ENCODE measurements at places on chromosomes 12 and 14. TPM values are rescaled to one million over a fixed set of nuclear protein-coding genes. Genes with fewer than 3 reads are reported as not detected.

DNA sequence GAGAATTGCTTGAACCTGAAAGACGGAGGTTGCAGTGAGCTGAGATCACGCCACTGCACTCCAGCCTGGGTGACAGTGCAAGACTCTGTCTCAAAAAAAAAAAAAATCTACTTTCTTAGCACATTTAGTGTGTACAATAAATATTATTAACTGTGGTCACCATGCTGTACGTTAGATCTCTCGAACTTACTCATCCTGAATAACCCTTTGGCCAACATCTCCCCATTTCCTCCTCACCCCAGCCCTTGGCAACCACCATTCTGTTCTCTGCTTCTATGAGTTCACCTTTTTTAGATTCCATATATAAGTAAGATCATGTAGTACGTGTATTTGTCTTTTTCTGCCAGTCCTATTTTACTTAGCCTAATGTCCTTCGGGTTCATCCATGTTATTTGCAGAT lies 13.4 kb downstream of the FUT8 start:
- DNase-seq: no peak

SPTLC2 gene
- total RNA-seq: 18.9 TPM

GRCh38 chr12:118704527-118705241 lies 276.7 kb upstream of the SRRM4 start:
- DNase-seq: no peak

KRT74 gene
- 14.1 TPM for total RNA-seq

GRCh38 chr14:103126873-103127304 lies 3.6 kb downstream of the TNFAIP2 start:
- no peak for DNase-seq

ESR2 gene
- total RNA-seq: 0.38 TPM

DNA sequence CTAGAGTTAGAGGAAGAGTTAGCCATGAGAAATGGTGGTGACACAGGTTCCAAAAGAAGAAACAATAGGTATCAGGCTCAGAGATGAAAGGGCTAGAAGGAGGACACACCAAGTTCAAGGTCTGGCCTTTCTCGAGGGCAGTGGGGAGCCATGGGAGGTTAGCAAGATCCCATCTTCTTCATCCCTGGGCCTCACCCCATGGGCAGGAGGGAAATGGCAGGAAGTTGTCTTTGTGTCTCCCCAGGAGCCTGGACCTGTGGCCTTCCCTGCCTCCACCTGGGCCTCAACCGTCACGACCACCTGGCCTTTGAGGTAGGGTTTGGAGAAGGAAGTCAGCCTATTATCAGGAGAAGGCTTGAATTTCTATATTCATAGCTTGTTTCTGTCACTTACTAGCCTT lies 5.8 kb upstream of the AQP2 start:
- DNase-seq: no peak

- DNase-seq: no peak
Measured at GRCh38 chr14:23219075-23219474, 18.7 kb upstream of the RNF212B start.

- DNase-seq: peak; percentile 82
Measured at GRCh38 chr12:31324845-31325523, 966 bp downstream of the SINHCAF start.

GRCh38 chr12:115840159-115840558 lies 437.3 kb downstream of the MED13L start:
- DNase-seq: no peak

ITGB7 gene
- total RNA-seq: 2.9 TPM

KRT2 gene
- 844 TPM for total RNA-seq

- no peak for DNase-seq
Measured at GRCh38 chr14:21257394-21257909, 11.8 kb downstream of the HNRNPC start.

DNA sequence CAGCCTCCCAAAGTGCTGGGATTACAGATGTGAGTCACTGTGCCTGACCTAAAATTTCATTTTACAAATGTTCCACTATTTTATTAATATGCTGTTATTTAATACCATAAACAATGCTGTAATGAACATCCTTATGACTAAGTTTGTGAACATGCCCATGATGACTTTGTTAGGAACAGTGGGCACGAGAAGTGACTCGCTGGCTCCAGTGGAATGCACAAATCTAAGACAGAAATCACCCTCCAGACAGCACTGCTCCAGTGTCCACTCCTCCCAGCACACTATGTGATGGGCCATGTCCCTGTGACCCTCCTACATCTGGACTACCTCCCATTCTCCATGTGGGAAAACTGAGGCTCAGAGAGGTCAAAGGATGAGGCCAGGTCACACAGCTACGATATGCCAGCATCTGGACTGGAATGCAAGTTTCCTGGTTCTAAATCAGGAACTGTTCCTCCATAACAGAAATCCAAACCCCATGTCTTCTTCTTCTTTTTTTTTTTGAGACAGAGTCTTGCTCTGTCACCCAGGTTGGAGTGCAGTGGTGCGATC lies 57.9 kb downstream of the GPR68 start:
- DNase-seq: no peak

DNA sequence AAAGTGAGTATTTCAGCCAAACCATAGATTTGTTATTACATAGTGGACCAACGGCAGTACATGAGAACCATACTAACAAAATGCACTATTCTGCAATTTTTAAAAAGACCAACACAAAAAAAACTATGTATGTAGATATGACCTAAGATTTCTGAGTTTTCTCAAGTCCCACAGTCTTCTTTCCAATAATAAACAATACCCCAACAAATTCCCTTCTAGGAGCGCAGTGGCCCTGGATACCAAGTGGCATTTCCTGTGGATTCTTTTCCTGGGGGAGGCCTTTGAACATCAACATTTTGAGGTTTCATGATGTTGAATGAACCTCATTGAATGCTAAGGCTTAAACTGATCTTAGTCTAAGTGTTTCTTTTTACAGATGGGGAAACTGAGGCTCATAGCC lies 210.5 kb downstream of the BCAT1 start:
- DNase-seq: no peak

GRCh38 chr14:72629534-72629933 lies 264.4 kb downstream of the DPF3 start:
- peak; percentile 4 for DNase-seq

DNA sequence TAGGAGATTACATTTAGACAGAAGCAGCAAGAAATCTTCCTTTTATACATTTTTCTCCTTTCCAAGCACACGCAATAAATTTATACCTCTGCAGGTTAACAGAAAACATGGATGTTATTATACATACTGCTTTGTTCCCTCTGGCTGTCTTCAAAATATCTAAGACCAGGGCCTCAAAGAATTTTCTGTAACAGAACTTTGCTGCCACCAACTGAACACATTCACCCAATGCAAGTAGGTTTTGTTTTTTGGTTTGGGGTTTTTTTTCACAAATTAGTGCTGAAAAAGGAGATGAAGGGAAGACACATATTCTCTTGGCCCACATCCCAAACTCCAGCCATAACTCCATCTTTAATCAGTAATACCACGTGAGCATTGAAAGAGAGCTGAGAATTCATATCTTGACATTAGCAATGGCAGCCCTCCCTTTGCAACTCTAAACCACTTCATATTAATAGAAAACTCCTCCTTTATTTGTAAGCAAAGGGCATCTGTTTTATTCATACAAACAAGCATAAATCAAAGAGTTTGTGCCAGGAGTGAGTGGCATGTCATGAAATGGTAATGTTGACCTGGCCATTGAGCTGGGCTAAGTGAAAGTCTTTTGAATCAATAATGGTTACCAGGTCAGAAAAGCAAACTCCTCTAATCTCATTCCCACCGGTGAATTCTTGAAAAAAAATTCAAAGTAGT lies 150.8 kb upstream of the FSCB start:
- no peak for DNase-seq

- no peak for DNase-seq
Measured at GRCh38 chr14:61418746-61419145, 97.4 kb downstream of the PRKCH start.

- no peak for DNase-seq
Measured at GRCh38 chr12:9669534-9669933, at the start of gene CLEC2D. TSS of gene CLEC2D (plus strand) at chr12:9669713. CDS start at chr12:9669735, 22 bp downstream.

DNA sequence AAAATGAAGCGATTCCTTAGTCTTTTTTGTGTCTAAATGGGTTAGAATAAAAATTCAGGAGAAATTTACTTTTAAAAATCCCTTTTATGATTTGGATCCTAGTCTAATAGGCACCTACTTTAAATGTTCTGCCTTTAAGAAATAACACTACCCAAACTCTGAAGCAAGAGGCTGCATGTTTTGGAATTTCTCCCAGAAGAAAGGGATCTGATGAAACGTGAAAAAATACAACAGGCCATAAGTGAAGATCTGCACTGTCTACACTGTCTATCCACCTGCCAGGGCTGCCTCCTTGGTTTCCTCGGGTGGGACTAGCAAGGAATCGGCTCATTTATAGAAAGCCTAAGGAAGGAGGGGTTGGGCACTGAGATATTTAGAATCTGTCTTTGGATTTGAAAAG lies 22.1 kb downstream of the ACVR1B start:
- DNase-seq: no peak

DNA sequence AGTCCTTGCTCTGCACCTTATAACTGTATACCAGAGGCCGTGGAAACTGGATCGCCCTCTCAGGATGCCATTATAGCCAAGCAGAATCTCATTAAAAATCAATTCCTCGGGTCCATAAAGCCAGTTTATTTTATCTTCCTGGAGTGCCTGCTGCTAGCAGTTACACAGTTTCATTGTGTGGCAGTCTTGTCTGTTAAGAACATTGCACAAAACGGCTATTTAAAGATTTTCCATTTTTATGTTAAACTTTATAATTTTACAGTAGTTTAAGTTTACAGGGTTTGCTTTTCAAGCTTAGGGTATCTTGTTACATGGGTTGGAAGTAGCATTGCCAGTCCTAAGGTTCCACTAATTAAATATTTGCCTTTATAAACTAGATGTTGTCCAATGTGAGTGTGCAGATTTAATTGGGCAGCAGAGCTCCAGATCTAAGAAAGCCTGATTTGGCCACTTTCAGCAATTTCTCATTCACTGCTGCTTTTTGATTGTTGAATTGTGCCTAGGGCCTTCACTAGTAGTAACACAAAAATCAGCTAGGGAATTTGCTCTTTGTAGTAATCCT lies 17.0 kb downstream of the TMEM30B start:
- no peak for DNase-seq

GRCh38 chr12:111976291-111976690 lies 36.7 kb downstream of the TMEM116 start:
- no peak for DNase-seq

DNA sequence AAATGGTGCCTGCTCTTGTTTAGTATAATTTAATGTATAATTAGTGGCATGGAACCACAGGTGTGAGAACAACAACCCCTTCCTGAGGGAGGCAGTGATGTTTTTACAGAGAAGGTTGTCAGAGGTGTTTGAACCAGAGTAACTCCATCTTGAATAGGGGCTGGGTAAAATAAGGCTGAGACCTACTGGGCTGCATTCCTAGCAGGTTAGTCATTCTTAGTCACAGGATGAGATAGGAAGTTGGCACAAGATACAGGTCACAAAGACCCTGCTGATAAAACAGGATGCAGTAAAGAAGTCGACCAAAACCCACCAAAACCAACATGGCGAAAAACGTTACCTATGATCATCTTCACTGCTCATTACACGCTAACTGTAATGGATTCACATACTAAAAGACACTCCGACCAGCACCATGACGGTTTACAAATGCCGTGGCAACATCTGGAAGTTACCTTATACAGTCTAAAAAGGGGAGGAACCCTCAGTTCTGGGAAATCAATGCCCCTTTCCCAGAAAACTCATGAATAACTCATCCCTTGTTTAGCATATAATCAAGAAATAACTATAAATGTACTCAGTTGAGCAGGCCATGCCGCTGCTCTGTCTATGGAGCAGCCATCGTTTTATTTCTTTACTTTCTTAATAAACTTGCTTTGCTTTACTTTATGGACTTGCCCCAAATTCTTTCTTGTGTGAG lies 47.8 kb upstream of the LTA4H start:
- DNase-seq: no peak

- DNase-seq: peak; percentile 52
Measured at GRCh38 chr14:67574806-67575205, 25.3 kb downstream of the PIGH start.

PIGH gene
- total RNA-seq: 38.6 TPM

COPS7A gene
- 70.7 TPM for total RNA-seq

TAS2R19 gene
- 9.3 TPM for total RNA-seq

MANSC4 gene
- total RNA-seq: not detected

DNA sequence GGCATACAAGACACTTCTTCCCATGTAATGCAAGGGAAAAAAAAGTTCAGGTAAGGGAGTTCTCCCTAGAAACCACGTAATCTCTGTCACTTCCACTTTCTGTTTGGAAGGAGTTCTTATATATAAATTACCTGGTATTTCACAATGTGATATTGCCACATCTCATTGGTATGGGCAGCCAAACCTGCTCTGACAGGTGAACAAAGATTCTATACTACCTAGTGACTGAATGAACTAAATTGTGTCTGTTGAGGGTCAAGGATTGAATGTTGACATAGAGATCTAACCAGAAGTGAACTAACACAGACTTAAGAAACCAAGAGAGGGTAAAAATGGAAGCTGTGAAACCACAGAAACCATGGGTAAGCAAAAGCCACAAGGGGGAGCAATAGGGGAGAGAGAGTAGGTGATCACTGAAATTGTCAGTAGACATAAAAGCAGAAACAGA lies 161.3 kb downstream of the RPL10L start:
- DNase-seq: no peak

DNA sequence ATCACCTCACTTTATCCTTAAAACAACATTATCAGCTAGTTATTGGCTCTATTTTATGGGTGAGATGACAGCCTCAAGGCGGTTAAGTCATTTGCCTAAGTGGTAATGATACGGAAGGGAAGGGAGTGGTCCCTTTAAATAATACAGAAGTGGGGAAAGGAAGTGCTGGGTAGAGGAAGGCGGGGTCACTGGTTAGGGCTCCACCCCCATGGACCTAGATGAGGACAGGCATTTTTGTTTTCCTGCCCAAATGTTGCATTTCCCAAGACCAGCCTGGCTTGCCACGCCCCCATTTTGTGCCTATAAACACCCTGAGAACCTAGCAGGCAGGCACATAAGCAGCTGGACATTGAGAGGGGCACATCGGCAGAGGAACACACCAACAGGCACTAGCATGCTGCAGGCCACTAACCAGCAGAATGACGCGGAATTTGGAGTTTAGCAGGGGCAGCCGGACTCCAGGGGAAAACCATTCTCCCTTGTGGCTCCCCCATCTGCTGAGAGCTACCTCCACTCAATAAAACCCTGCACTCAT lies 100.9 kb downstream of the EPS8 start:
- DNase-seq: peak; percentile 74

WIF1 gene
- total RNA-seq: 0.34 TPM

C2CD5 gene
- 23.1 TPM for total RNA-seq

TMEM30B gene
- total RNA-seq: 39.3 TPM

CRY1 gene
- 34.6 TPM for total RNA-seq

OR4N2 gene
- not detected for total RNA-seq

Measured in suprapubic skin (tissue), 4 donors.